Dermis microvascular lymphatic vessel endothelial cell (primary cell): ENCODE measurements at places on chromosomes 1 and 21.

GRCh38 chr21:14706712-14707510 lies 160.8 kb upstream of the SAMSN1 start:
- DNase-seq = no peak

DNA sequence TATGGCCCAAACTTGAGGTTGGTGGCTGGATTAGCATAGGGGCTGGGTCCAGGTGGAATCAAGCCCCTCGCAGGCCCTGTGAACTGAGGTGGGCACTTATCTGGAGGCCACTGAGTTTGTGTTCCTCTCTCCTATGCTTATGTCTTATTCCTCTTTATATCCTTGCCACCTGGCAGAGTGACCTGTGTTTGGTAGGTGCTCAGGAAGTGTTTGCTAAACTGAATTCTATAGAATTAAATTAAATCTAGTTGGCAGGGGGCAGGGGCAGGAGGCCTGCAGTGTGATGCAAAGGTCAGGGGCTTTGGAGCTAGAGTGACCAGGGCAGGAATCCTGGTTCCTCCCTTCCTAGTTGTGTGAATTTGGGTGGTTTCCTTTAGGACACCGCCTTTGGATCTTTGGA lies 1.1 kb upstream of the TMEM9 start:
- no peak for DNase-seq

DNA sequence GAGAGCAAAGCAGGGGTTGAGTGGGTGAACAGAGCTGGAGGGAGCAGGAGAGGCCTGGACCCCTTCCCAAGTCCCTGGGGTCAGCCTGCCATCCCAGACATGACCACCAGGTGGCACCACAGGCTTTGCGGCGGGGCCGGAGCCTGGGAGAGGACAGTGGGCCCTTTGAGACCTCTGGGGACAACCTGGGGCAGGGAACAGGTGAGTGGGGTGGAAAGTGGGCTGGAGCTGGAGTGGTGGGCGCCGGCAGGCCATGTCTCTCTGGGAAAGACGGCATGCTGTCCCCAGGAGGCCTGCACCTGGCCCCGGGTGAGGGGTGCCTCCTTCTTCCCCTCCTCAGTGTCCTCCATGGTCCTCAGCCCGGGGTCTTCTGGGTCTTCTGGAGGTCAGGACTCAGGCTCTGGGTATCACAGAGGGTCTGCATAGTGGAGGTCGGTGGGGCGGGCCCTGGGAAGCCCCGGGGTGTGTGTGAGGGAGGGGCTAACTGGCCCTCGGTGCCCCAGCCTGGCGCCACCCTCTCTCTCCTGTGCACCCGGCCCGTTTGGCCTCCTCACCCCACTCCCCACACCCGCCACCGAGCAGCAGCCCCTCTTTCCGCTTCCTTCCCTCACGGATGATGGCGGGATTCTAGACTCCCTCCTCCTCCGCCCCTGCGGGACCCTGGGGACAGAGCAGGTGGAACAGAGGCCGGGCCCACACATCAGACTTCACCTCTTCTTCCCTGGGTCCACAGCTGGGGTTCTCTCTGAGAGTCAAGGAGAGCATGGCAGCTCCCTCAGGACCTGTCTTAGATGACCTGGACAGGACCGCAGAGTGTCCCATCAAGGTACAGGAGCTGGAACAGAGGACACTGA lies 28.5 kb upstream of the PKP1 start:
- DNase-seq = no peak

GRCh38 chr1:159428536-159428935 lies 3.5 kb upstream of the OR10J4 start:
- no peak for DNase-seq

GRCh38 chr1:85549244-85549643 lies 31.3 kb upstream of the CCN1 start:
- DNase-seq = no peak

- no peak for DNase-seq
Observed at GRCh38 chr1:167473761-167474160, 44.6 kb downstream of the CD247 start.

DNA sequence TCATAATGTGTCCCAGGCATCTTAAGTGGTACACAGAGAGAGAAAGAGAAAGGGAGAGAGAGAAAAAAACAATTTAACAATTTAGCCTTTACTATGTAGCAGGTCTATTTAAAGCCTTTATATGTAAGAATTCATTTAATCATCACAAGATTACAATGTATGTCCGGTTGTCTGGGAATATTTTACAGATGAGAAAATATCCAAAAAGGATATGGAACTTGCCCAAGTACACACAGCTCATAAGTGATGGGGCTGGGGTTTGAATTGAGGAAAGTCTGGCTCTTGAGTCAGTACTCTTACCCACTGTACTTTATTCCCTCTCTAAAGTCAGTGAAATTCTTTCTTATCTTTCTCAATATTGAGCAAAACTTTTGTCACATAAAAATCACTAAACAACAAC lies 104.6 kb downstream of the LYPLAL1 start:
- DNase-seq = no peak

DNA sequence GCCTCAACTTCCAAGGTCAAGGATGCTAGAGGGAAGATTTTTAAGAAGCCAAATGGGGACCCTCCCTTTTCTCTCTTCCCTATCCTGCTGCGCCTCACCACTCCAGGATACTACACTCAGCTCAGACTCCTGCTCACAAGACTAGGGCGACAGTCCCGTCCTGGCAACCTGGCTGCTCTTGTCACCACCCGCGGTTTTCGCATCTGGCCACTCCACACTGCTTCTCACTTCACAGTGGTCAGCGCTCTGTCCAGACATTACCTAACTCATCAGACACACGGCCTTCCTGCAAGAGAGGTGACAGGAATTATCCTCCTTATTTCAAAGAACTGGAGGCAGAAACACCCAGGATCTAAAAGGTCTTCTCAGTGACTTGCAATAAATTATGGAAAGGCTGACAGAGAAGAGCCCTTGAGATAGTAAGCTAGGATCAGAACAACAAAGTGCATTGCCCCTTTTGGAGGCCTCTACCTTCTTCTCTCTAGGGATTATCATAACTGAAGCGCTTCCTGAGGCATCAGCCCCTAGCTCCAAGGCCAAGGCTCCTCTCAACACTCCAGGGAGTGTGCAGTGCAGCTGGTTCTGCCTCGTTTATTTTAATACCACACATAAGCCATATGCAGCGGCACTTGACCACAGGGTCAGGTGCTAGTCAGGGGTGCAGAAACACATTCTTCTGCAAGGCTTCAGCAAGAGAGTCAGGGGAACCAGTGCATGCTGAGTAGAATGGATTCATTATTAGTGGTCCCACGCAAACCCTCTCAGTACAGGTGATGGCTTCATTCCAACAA lies 41.9 kb downstream of the ASTN1 start:
- DNase-seq = no peak

DNA sequence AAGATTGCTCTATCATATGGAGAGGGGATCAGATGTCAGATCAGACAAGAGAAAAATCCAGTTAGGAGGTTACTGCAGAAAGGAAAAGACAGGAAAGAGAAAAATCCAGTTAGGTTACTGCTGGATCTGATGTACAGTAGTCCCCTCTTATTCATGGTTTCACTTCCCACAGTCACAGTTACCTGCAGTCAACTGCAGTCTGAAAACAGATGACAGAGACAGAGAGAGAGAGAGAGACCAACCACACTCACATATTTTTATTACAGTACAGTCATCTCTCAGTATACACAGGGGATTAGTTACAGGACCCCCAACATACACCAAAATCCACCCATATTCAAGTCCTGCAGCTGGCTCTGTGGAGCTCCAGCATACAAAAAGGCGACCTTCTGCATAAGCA lies 29.3 kb downstream of the NUP133 start:
- DNase-seq = no peak

DNA sequence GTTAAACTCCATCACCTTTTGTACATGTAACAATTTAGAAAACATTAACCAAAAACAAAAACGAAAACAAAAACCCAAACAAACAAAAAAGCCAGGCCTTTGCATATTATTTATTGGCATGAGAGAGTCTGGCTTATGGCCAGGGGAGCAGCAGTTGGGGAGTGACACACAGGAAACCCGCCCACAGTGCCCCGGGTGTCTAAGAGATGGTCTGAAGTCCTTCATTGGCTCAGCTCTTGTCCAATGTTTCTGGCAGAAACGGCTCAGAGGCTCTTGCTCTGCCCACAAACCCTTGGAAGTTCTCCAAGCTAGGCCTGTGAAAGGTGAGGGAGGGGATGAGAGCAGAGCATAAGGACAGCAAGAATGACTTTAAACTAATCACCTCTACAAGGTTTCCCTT lies 131.5 kb downstream of the CNIH3 start:
- DNase-seq = no peak

DNA sequence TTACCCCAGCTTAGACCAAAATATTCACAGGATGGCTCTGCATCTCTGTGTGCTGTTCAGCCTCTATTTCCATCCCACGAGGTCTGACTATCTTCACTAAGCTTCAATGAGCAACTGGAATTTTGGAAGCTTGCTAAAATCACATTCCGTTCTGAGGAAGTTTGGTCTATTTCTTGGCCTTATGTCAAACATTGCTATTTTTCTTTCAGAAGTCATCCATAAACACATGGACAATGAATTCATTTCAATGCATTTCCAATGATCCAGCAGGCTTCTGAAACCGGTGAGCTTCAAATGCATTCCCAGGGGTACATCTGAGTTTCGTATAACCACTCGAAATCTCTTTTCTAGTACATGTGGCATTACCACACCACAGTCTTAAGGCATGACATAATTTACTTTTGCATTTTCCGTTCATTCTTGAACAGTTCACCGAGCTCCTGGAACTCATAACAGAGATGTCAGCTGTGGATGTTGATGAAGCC lies 294.1 kb upstream of the KAZN start:
- no peak for DNase-seq

DNA sequence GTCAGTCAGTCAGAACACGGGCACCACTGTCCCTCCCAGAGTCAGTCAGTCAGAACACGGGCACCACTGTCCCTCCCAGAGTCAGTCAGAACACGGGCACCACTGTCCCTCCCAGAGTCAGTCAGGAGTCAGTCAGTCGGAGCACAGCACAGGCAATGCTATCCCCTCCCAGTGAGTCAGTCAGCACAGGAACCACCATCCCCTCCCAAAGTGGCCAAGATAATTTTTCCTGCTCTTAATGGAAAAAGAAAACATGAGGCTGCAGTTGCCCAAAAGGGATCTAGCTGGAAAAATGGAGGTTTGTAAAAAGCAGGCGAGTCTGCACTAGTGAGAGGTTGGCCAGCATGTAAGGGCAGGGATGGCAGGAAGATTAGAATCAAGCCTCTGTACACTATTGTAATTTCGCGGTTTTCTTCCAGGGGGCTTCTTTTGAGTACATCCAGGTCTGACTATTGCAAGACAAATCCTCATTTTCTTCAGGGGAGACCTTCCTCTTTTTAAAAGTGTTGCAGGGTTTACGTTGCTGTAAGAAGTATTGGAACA lies 213.8 kb downstream of the SIPA1L2 start:
- DNase-seq = no peak

DNA sequence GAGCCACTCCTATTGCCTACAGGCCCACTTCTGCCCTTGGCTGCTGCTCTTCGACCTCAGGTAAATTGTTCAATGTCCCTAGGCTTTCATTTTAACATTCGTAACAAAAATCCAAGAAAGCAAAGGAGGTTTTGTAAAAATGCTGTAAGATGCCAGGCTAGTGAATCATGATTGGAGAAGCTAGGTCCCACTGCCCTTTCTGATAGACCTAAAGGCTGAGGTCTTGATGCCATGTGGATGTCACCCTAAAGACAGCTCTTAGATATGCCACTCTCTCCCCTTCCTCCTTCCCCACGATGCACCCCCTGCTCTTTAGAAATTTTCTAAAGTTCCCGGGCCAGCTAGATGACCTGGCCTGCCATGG lies 9.9 kb upstream of the TMEM39B start:
- no peak for DNase-seq
